ENCODE measurements at places on chromosomes 12 and 14.

- DNase-seq: no peak
These were observed 26.4 kb upstream of the GPR132 start for GRCh38 chr14:105091517-105092170.

GRCh38 chr12:24280056-24280842 lies 330.8 kb upstream of the SOX5 start:
- DNase-seq: no peak

- peak; percentile 15 for DNase-seq
These were observed 700 bp downstream of the SLC35E3 start for GRCh38 chr12:68746572-68747180.

- no peak for DNase-seq
These were observed 56.4 kb downstream of the MON2 start for GRCh38 chr12:62522984-62523383.

GRCh38 chr12:54569072-54569471 lies 19.4 kb downstream of the PPP1R1A start:
- DNase-seq: no peak

Measured in CD14-positive monocyte (primary cell).